Central memory CD4-positive, alpha-beta T cell (primary cell): ENCODE measurements at places on chromosomes 2 and 18.
A peak's percentile ranks its signal among the peaks of the same experiment; 100 is the strongest.

GRCh38 chr2:196220671-196221070 lies 49.3 kb upstream of the STK17B start:
- peak; percentile 40 for DNase-seq

- DNase-seq: peak; percentile 41
Measured at GRCh38 chr2:43609290-43609918, 13.6 kb upstream of the THADA start.

DNA sequence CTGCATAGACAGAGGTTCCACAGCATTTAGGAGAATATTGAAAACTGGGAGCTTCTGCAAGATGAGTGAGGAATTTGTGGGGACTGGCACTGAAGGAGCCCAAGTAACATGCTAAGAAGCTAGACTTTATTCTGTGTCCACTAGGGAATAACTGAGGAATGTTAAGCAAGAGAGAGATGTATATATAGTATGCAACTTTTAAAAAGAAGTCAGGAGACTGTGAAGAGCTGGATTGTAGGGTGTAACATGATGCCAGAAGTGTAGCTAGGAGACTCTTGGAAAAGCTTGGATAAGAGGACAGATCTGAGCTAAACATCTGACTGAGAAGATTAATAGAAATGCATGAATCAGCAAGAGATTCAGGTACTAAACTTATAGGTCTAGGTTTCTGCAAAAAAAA lies 270.6 kb upstream of the MMADHC start:
- no peak for DNase-seq

- no peak for DNase-seq
Measured at GRCh38 chr2:171798156-171798820, 95.8 kb downstream of the SLC25A12 start.
